ENCODE measurements at places on chromosomes 7 and 10.

DNA sequence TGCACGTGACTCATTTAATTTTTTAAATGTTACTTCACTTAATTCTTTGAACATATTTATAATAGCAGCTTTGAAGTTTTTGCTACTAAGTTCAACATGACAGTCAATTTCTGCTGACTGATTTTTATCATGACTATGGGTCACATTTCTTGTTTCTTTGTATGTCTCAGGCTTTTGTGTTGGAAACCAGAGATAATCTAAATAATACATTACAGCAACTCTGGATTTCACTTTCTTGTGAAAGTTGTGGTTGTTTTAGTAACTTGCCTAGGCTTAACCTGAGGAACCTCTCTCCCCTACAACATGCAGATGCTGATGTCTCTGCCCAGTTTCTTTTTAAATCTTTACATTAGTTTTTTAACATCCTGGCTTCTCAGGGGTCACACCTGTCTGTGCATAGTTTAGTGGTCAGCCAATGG lies 180.8 kb downstream of the CCDC71L start:
- no peak for DNase-seq

- no peak for DNase-seq
These were observed 9.7 kb downstream of the C10orf62 start for GRCh38 chr10:97599272-97599619.

DNA sequence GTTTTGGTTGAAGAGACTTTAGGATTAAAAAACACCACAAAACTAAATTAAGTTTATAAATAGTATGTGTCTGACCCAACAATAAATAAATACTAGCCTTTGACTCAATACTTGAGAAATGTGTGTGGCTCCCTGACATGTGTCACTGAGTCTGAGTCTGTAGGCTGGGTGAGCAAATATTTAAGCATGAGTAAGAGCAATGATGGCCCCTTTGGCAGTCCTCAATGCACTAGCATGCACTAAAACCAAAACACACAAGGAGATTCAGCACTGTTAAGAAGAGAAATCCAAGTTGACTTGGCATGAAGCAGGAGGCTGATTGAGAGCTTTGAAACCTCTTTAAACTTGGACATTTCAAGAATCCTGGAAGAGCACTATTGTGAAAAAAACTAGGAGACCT lies 37.1 kb downstream of the CCDC71L start:
- DNase-seq = no peak

DNA sequence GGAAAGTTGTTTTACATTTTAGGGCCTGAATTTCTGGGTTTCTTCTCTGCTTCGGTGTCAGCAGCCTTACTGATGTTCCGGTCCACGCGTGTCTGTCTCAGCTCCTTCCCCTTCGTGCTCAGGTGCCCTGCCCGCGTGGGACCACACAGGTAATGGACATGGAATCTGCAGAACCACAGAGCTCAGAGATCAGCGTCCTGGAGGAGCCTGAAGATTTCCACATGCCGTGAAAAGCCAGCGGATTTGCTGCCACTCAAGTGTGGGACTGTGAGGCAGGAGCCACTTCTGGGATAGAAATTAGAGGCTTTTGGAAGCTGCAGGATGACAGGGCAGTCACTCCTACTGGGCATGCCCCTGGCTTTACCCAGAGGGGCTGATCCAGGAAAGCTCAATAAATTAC lies 666.1 kb upstream of the FOXK1 start:
- no peak for DNase-seq

GRCh38 chr7:55438757-55439525 lies 73.8 kb downstream of the LANCL2 start:
- DNase-seq = no peak

- no peak for DNase-seq
These were observed 51.5 kb downstream of the SLK start for GRCh38 chr10:104018471-104018870.

DNA sequence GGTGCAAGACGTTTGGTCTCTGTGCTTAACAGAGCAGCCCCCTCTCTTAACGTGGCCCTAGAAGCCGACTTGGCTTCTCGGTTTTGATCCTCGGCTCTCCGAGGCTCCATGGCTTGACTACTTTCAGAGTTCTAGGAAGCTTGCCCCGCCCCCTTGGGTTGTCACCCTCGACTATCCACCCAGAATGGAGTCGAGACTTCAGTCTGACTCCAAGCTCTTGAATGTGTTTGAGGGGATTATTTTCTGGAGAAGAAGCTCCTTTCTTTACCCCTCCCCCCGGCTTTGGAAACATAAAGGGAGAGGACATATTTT lies 448 bp downstream of the SEC24C start:
- peak; percentile 83 for DNase-seq

DNA sequence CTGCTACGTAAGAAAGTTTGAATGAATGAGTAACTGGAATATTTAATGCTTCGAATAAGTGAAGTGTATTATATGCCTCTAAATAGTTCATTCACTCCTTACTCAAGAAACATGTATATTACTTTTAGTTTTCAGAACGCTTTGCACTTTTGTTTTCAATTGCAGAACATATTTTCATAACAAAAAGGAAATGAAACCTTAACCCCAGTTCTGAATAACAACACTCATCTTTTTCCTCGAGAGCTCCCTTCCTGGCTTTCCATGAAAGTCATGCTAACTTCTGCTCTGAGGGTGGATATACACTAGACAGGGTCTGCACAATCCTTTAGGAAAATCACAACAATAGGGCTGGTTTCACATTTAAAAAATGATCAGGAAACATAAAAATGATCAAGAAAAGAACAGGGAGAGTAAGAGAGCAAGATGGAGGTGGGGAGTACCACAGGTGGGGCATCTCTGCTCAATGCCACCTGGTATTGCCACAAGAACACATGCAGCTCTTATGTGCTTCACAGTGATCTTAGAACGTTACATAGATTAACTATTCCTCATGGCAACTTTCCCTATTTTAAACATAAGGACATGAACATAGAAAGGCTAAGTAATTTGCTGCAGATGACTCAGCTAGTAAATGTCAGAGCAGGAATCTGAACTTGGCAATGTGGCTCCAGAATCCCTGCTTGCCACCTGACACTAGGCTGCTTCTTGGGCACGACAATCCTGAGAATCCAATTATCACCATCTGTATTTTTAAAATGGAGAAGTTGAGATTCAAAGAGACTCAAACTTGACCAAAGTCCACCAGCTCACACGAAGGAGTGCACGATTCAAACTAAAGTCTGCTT lies 219.5 kb upstream of the AOAH start:
- DNase-seq = no peak

DNA sequence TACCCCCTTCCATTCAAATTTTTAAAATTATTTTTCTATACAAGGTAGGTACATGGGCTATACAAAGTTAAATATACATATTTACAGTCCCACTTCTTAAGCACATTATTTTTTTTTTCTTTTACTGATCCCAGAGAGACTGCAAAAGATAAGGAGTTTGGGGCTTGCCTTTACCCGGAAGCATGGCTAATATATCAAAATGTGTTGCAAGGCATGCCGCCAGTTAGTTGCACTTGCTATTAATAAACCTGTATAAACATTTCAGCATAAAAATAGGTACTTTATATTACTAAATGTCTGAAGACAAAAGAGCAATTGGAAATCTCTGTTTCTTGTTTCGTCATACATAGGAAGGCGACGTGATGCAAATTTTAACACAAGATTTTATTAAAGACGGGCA lies 21.5 kb upstream of the PDLIM1 start:
- no peak for DNase-seq

DNA sequence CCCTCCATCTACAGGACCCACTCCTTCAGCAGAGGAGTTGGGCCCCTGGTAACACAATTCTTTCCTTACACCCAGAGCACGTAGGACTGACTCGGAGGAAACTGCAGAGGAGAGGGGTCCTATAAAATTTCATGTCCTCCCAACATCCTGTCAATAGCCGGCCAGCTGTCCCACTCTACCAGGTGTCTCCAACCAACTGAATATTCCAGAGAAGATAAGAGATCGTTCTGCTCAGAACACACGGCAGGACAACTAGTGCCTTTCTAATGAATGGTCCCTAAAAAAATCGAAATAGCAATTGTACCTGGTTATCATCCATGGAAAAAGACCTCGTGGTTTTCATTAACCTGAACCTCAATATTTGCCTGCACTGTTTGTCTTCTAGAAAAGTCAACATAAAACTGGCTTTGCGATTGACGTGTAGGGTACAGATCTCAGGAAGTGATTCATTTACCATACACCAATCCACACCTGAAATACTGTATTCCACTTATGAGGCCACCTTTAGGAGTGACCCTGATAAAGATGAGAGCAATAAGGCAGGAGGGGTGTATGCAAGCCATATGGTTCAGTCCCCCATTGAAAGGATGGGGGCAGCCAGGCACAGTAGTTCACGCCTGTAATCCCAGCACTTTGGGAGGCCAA lies 111.7 kb downstream of the PARP12 start:
- DNase-seq = no peak

DNA sequence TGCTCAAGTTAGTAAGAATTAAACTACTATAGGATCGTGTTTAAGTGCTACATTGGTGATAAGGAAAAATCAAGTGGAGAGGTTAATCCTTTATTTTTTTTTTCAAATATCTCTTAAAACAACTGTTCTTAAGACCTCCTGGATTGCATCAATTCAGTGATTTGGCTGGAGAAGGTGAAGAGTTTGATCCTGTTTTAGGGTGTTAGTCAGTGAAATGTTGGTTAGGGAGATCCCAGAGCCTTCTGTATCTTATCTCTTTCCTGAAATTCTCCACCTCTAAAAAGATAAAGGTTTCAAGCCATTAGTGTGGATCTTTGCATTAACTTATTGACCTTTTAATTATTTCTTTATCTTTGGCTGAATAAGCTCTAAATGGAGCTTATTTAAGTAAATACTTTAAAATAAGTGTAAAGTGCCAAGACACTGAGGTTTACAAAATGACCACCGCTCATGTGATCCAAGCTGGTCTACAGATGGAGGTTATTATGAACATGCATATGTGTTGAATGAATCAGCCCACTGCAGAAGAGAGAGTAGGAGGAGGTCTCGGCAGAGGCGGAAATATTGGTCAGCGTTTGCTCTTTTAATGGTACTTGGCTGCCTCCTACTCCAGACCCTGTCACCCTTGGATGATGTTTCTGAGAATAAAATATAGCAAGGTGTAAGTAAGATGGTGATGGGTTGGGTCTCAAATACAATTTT lies 51.8 kb upstream of the BMPER start:
- no peak for DNase-seq

GRCh38 chr10:124305131-124305530 lies 113.6 kb downstream of the OAT start:
- no peak for DNase-seq

DNA sequence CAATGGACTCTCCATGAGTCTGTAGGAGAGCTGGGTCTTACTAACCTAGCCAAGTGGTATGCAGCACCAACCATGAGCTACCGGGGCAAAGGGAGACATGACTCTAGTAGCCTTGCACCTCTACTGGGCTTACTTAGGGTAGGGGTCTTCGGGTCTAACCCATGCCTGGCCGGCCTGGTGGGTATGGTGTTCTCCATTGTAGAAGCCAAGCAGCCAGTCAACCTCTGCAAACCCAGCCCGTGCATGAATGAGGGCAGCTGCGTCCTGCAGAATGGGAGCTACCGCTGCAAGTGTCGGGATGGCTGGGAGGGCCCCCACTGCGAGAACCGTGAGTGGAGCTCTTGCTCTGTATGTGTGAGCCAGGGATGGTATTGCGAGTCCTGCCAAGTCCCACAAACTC lies 51.0 kb downstream of the VWA2 start:
- DNase-seq = no peak

- DNase-seq = no peak
These were observed 1.6 kb downstream of the VIM start for GRCh38 chr10:17229717-17229966.

DNA sequence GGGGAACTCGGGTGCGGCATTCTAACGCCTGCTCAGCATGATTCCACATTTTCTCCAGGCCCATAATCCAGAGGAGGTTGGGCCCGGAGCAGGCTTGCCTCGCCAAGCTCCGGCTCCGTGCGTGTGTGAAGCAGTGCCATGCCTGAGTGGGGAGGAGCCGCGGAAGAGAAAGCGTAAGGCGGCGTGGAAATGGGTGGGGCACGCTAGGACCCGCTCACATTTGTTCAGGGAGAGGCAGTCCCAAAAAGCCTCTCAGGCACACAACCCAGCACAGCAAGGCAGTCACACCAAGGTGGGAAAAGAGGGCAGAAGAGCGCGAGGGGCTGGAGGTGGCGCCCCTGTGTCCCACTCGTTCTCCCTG lies 695 bp upstream of the VDAC2 start:
- peak; percentile 81 for DNase-seq
